ENCODE measurements at places on chromosomes 1 and 21. TPM values are rescaled to one million over a fixed set of nuclear protein-coding genes. Genes with fewer than 3 reads are reported as not detected.

GRCh38 chr1:15762546-15762945, 4.0 kb downstream of the FBLIM1 start:
- DNase-seq = no peak

- no peak for DNase-seq
These were observed 45.1 kb downstream of the CAPN8 start for GRCh38 chr1:223620297-223620897.

The OXCT2 gene
- 1.3 TPM for polyA plus RNA-seq

The TSPEAR gene
- 2.6 TPM for polyA plus RNA-seq

DNA sequence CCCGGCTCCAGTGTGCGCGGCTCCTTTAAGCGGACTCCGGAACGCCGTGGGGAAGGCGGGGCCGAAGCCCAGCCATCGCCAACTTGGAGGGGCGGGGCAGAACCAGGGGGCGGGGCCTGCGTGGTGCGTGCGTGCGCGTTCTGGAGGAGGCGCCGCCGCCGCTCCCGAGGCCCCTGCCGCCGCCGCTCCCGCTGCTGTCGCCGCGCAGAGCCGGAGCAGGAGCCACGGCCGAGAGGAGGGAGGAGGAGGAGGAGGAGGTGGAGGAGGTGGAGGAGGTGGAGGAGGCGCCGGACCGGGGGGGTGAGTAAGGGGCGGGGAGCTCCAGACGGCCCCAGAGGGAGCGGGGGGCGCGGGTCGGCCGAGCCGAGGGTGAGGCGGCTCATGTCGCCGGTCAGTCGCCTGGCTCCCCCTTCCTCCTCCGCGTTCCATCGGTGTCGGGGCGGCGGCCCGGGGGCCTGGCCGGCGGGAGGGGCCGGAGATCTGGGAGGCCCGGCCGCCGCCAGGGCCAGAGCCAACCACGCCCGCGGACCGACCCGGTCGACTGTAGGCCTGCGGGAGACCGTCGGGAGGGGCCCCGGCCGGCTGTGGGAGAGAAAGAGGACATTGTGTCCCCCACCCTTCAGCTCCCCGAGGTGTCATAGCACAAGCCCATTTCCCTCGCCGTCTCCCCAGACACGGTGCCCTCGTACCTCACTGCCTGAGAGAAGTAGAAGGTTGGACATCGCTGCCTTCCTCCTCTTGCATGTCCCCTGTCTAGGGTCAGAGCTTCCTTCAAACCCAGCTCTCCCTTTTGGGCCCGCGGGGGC, at the start of gene RAP1A:
TSS of gene RAP1A (plus strand) at position 155 of the 806 bp plus-strand sequence. CDS start 71,572 bp downstream, outside the sequence.
- peak; percentile 98 for DNase-seq

DNA sequence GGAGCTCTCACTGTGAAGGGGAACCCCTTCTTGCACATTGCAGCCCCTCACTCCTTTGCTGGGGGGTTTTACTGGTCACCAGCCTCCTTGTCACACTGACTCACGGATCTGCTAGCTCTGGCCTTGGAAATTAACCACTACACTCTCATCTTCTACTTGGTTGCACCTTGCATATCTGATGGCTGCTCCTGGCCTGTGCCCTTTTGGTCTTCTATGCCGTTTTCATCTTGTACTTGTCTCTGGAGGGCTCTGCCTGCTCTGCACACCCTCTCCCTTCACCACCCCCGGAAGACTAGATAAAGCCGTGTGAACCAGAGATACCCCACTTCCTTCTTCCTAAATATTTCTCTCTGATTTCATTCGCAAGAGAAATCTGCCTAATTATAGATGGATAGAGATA, 44.6 kb downstream of the CD247 start:
- no peak for DNase-seq

DNA sequence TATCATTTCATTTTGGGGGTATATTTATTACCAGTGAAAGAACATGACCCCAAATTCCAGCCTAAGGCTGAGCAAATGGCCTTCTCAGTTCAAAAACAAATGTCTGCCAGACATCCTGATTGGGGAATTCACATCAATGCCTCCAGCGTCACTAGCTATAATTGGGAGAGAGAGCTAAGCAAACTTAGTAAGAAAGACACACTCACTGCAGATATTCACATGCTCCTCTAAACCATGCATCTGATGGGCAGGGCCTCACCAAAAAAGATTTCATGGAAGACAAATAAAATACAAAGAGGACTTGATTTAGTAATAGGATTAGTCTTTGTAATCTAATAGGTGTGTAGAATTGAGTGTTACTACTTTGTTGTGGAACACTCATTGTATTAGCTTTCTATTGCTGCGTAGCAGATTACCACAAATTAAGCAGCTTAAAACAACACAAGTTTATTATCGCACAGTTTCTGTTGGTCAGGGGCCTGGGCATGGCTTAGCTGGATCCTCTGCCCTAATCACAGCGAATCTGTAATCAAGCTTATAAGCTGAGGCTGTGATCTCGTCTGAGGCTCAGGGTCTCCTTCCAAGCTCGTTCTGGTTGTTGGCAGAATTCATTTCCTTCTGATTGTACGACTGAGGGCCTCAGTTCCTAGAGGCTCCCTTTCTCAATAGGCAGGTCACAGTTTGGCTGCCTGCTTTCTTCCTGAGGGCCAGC, 243.0 kb downstream of the PBX1 start:
- no peak for DNase-seq

DNA sequence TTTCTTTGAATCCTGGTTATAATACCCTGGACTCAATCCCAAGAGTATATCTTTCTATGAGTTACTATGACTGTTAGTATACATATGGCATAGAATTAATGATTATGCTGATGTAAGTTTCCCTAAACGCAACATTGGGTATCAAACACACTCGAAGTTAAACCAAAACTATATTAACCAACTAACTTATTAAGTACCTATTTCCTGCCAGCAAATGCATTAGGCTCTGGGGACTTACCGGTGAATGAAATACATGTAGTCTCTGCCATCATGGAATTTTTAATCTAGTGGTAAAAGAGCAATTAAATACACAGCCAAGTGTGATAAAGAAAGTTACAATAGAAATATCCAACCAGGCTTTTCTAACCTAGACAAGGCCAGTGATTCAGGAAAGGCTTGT, 193.6 kb upstream of the ADGRL2 start:
- no peak for DNase-seq
